GM03348 (cell line): ENCODE measurements at places on chromosomes 7 and 10.

DNA sequence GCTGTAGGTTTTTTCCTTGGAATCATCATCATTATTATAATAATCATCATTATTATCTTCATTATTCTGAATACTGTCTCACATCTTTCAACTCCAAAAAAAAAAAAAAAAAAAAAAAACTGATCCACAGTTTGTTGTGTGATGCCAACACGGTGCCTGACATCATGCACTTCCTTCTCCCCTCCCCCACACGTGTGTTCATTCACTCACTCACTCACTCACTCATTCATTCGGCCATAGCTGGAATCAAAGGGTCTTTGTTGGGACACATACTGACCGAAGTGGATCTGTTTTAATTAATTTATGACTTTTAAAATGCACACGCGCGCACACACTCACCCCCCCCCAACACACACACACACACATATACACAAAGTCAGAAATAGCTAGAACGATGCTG lies 177.8 kb downstream of the PIP4K2A start:
- DNase-seq: no peak

GRCh38 chr7:33591490-33591889 lies 313.8 kb upstream of the BMPER start:
- DNase-seq: no peak

GRCh38 chr10:22573820-22574569 lies 140.4 kb downstream of the PIP4K2A start:
- DNase-seq: peak; percentile 55

DNA sequence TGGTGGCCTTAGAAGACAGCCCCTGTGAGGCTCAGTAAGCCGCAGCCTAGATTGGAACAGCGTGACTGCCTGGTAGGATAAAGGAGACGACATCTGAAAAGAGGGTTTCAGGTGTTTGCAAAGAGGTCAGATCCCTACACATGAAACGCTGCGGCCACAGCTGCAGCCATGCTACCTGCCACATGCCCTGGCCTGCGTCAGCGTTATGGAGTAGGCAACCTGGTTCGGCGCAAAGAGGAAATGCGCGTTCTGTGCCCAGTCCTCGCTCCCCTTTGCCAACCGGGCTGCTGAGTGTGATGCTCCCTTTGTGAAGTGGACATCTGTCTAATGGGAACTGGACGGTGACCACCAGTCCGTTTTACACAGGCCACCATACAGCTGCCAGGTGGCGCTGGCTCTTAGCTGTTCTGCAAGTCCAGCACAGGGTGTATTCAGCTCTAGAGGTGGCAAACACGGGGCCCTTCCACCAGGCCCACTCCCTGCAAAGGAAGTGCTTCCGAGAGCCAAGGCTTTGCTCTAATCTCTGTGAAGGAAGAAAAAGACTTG lies 160.3 kb downstream of the CELF2 start:
- DNase-seq: no peak

- DNase-seq: no peak
These were observed 6.2 kb downstream of the ADIRF start for GRCh38 chr10:86974484-86974883.

GRCh38 chr10:6171881-6172695 lies 30.6 kb upstream of the PFKFB3 start:
- DNase-seq: peak; percentile 82

GRCh38 chr7:66867198-66867790 lies 53.7 kb upstream of the TMEM248 start:
- DNase-seq: no peak

DNA sequence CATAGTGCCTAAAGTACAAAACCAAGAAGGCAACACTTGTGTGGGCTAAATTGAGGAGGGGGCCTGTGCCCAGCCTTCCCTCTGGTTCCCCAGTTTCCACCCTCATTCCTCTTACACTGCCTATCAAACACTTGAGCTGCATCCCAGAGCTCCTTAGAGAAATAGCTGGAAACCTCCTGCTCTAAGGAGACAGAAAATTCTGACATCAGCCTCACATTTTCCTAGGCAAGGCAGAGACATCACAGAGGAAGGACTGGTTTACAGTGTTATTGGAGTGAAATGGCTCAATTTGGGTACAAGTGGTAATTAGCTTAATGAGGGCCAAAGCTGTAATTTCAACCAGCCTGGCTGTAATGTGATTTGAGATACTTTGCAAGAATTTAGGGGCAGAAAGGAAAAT lies 192.3 kb upstream of the AOAH start:
- no peak for DNase-seq

- peak; percentile 81 for DNase-seq
These were observed 93.2 kb upstream of the KIF5B start for GRCh38 chr10:32149252-32149955.

DNA sequence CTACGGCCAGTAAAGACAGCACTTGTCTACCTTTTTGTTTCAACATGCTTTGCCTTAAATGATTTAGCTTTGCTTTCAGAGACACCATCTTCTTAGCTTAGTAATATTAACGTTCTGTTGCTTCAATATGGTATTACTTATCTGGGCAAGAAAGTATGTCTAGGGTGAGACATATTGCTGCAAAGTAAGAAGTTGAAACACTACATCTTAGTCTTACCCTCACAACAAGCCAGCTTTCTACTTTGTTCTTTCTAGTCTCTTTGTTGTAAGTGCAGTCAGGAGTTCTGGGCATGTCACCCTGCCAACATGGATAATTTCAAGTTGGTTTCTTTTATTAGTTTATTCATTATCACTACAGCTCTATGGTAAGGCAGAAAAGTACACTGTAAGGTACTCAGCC lies 122.7 kb upstream of the DNAJB12 start:
- DNase-seq: no peak

DNA sequence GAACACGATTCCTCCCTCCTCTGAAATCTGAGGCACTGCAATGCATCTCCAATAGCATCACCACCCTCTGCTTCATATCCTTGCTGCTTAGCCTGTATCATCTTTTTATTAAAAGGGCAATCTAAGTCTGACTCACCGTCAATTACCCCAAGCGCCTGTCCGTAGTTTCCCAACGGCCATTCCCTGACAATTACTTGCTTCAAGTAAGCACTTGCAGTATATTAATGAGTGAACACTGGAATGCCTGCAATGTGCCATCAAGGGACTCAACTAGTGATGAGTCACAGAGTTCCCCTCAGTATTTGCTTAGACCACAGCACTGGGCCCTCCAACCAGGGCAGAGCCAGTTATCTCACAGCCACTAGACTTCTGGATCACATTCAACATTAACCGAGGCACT lies 19.5 kb upstream of the PPP1R3C start:
- peak; percentile 83 for DNase-seq

DNA sequence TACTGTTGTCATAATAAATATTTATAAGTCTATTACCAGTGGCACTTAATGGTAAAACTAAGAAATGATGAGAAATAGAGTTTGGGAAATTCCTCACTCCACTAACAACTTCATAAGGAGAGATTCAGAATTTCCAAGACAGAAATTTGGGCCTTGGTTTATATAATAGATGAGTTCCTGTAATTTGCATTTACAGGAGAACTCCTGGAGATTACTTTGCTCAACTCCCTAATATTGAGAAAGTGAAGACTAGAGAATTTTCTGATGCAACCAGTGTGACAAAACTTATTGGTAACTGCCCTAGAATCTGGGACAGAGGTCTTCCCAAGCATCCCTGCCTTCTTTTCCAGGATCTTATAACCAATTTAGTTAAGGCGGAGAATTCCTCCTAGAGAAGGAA lies 49.1 kb upstream of the GSAP start:
- no peak for DNase-seq

DNA sequence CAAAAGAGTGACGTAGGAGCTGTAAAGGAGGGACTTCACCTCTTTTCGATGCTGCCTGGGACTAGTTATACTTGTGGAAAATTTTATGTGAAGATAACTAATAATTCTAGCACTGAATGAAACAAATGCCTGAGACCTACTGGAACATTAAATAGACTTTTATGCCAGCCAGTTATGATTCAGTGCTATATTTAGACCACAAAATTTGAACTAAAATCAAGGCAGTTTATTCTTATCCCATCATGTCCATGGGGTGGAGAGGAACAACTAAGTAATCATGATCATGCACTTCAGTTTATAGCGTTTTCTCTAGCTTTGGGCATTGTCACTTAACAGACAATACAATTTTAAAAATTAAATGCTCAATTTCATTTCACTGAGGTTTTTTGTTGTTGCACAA lies 76.7 kb downstream of the ZEB1 start:
- peak; percentile 22 for DNase-seq

- DNase-seq: no peak
These were observed 723 bp upstream of the TES start for GRCh38 chr7:116209561-116210070.

DNA sequence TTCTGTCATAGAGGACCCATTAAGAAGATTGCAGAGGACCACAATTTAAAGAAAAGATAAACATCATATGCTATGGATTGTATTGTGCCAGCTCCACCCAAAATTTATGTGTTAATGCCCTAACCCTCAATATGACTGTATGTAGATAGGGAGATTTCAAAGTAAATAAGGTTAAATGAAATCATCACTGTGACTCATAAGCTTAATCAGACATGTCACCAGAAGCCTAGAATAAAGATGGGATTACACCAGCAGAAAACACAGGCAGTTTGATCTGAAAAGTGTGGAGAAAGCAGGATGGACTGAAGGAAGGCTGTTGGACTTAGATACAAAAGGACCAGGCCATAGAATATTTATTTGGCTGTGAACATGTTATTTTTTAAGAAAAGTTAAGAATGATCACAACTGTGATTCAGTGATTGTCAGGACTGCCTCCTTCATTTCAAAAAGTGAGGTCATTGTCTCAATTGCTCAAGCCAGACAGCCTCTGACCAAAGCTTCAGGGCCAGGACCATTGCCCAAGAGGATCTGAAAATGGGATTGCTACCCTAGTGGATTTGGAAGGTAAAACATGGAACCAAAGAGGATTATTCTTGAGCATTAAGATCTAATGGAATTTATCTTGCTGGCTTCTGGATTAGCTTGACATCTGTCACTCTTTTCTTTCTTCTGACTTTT lies 270.8 kb upstream of the POM121L12 start:
- DNase-seq: no peak

GRCh38 chr10:95333997-95334804 lies 43.4 kb upstream of the PDLIM1 start:
- DNase-seq: peak; percentile 85

- DNase-seq: no peak
These were observed 304.5 kb downstream of the MDFIC start for GRCh38 chr7:115226410-115226809.

DNA sequence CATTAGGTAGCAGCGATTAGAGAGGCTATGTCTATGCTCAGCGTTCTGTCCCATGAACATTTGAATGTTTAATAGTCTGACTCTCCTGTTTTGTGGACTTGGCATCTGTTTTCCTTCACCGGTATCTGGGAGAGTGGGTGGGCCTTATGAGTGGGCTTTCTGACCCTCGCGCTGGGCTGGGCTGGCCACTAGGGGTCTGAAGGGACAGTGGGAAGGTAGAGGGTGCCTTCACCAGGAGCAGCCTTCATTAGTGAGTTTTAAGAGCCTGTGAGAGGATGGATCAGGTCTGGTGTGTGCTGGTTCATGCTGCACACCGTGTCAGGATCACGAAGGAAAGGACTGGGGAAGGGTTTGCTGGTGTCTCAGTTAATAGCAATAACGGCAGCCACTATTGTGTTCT lies 33.4 kb downstream of the DCLRE1A start:
- no peak for DNase-seq

- no peak for DNase-seq
These were observed 23.6 kb upstream of the ING3 start for GRCh38 chr7:120926943-120927346.

DNA sequence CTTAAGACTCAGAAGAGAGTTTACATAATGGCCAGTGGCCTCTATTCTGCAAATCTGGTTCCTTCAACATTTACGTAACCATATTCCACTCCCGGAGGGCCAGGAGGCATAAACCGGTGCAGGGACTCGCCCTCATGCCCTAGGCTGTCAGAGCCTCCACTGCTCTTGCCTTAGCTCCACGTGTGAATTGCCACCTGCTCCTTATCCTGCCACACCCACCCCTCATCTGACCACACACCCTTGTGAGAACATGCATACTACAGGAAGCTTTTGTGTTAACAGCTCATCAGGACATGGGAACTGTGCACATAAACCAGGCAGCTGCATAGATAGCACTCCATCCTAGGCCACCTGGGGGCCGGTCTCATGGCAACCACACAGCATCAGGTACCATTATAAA lies 146.7 kb upstream of the PFKP start:
- no peak for DNase-seq

DNA sequence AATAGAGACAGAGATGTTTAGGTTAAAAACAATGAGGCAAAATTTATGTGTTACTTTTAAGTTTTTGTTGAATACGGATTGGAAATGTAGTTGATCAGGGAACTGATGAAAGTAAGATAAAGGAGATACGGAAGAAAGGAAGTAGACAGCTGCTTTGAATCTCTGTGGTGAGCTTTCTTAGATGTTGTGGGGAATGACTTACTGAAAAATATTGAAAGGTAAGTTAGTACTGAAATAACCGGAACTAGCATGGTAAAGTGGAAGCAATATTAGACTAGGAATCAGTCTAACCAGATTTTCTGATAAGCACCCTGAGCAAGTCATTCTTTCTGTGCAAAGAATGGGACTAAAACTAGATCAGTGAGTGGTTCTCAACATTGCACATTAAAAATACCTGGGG lies 34.8 kb downstream of the LUC7L2 start:
- DNase-seq: no peak

DNA sequence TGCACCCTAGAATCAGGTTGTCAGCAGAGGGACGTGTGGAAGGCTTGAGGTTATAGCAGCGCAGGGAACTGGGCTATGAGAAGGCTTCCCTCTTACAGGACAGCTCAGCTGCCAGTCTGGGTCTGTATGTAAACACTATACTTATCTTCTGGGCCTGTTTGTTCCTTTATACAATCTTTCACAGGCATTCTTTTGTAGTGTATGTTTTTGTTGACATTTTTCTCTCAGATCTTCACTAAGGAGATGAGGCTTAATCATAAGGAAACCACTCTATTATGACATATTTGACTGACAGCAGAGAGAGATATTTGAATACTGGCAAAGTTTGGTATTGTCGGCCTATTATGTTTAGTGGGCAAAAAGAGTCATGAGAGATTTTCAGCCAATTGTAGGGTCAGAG lies 929 bp downstream of the GBF1 start:
- no peak for DNase-seq

- DNase-seq: no peak
These were observed 14.5 kb upstream of the EGR2 start for GRCh38 chr10:62830679-62831078.

GRCh38 chr10:94489976-94490788 lies 55.4 kb upstream of the HELLS start:
- no peak for DNase-seq

- no peak for DNase-seq
These were observed 532.5 kb upstream of the C7orf33 start for GRCh38 chr7:148058092-148058491.

DNA sequence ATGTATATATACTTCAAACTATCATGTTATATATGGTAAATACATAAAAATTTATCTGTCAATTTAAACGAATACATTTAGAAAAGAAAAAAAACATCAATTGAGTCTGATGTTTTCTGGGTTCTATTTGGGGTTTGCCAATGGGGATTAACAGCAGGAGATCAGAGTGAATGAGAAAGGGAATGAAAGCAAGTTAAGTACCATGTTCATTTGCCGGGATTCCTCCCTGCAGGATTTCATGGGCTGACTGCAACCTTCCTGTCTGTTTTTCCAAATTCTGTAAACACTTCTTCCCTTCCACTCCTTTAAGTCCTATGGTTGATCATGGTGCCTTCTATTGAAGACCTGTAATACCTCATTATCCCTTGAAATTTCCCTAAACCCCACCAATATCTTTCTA lies 33.9 kb upstream of the SEMA3A start:
- no peak for DNase-seq

- DNase-seq: no peak
These were observed 239.6 kb downstream of the DNAJB6 start for GRCh38 chr7:157576415-157576814.

GRCh38 chr7:108572480-108572879 lies 2.8 kb downstream of the DNAJB9 start:
- no peak for DNase-seq
